ENCODE measurements at places on chromosomes 2 and 18.

DNA sequence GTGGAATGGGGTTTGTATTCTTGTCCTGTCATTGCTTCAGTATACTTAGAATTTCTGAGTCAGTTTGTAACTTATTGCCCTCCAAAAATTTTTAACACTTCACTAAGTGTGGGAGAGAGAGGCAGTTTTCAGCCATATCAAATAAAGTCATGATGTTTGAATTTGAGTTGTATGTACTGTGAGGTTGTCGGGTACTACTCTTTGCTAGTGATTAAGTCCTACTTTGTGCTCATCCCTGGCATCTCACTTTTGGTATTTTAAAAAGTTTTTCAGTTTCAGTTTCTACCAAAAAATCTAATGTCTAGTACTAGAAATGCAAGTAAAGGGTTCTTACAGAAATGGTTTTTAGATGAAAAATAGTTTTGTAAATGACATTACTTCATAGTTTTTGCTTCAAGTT is 40.7 kb downstream of the EIF5B start:
- DNase-seq, result no peak

DNA sequence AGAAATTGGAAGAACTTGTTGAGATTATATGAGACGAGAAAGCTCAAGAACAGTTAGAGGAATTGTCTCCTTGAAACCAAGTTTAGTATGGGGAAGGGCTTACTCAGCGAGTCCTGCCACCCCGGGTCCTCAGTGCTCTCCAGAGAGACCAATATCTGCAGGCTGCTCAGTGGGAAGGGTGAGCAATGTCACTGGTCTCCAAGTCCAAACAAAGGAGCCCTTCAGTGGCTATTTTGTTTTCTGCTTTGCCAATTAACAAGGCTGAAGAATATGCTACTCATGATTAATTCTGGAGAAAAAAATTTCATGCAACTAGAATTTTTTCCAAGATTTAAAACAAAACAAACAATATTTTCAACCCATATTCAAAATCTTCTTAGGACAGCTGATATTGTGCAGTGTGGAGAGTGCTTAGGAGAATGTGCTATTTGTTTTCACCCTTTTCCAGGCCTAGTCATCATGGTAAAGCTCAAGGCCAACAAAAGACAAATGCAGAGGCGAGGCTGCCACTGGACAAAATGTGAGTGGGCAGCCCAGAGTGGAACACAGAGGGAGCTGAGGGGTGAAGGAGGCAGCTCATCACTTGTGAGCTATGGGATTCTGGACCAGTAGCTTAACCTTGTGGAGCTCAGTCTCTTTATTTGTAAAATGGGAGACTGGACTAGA is 83.8 kb upstream of the TMEM17 start:
- DNase-seq, result no peak

DNA sequence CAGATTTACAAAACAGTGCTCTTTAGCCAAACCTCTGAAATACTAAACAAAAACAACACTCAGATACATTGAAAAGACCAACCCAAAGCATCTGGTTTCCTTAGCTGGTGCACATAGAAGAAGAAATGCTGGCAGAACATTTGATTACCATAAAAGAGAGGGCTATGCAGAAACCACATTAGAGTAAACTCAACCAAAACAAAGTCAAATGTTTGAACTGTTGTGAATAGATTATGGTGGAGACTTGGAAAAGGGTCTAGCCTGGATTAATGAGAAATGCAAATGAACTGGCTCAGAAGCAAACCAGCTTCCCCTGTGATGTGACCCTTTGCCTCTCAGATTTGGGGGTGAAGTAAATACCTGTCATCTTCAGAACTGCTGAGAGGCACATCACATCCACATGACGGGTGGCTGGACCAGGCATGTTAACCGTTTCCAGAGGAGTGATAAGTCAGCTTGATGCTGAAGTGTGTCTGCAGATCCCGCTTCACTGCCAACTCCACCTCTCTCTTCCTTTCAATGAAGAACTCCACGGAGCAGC is 153.0 kb downstream of the NRP2 start:
- DNase-seq, result no peak

GRCh38 chr18:44801781-44802180 is 121.1 kb downstream of the SETBP1 start:
- DNase-seq, result no peak

GRCh38 chr2:3464401-3465005 is 54.8 kb downstream of the ADI1 start:
- no peak for DNase-seq

- no peak for DNase-seq
Observed at GRCh38 chr18:51933903-51934302, 406.1 kb upstream of the DCC start.

GRCh38 chr18:48479531-48479930 is 59.3 kb upstream of the CTIF start:
- no peak for DNase-seq

DNA sequence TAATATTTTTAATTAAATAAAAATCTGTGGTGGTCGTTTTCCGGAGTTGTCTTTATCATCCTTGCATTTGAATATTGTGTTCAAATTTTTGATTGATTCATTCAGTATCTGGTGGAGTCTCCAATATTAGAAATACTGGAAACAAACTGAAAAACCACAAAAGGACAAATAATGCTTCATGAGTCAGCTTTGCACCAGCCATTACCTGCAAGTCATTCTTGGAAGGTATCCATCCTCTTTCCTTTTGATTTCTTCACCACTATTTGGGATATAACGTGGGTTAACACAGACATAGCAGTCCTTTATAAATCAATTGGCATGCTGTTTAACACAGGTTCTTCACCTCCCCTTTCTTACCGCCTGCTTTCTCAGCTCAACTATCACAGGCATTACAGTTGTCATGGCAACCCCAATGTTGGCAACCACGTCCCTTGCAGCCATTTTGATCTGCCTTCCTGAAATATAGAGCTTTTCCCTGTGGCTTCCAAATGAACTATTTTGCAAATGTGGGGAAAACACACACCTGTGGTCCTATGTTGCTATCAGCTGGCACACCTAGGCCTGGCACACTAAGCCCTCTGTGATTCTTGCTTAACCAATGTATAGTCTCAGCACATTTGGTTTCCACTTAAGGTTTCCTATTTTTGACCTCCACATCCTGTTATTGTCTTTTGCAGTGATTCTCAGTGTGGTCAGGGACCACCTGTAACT is 6.5 kb downstream of the CTLA4 start:
- DNase-seq, result no peak

- no peak for DNase-seq
Observed at GRCh38 chr2:56390644-56391043, 206.9 kb downstream of the CCDC85A start.

GRCh38 chr18:54607213-54608027 is 16.4 kb downstream of the DYNAP start:
- no peak for DNase-seq

GRCh38 chr2:46922606-46923005 is 7.0 kb upstream of the MCFD2 start:
- DNase-seq, result no peak

DNA sequence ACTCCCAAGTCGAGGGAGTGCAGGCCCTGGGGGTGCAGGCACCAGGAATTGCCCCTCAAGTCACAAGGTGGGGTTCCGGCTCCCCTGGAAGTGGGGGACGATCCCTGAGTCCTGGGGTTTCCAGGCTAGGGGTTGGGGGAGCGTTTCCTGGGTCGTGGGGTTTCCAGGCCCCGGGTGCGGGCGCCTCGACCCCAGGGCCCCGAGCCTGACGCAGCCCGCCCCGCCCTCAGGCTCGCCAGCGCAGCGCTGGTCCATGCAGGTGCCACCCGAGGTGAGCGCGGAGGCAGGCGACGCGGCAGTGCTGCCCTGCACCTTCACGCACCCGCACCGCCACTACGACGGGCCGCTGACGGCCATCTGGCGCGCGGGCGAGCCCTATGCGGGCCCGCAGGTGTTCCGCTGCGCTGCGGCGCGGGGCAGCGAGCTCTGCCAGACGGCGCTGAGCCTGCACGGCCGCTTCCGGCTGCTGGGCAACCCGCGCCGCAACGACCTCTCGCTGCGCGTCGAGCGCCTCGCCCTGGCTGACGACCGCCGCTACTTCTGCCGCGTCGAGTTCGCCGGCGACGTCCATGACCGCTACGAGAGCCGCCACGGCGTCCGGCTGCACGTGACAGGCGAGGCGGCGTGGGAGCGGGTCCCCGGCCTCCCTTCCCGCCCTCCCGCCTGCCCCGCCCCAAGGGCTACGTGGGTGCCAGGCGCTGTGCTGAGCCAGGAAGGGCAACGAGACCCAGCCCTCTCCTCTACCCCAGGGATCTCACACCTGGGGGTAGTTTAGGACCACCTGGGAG is 12.0 kb downstream of the SIGLEC15 start:
- peak; percentile 30 for DNase-seq

DNA sequence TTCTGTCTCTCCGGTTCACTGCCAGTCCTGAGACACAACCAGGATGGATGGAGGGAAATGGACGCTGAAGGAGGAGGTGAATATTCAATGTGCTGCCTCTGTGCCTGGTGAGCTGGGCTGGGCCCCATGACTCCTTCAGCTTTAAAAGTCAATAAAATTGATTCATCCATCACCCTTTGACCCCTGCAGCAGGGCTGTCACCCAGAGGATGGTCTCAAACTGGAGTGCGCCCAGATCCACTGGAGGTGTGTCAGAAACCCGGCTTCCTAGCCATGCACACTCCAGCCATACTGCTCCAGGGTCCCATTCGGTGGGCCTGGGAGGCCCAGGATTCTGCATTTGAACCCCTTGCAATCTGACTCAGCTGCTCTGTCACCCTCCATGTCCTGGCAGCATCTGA is 94.1 kb upstream of the BOD1L2 start:
- DNase-seq, result no peak

- no peak for DNase-seq
Observed at GRCh38 chr18:2982022-2982421, 30.9 kb downstream of the LPIN2 start.

GRCh38 chr2:74843899-74844298 is 10.0 kb downstream of the HK2 start:
- DNase-seq, result peak; percentile 23

DNA sequence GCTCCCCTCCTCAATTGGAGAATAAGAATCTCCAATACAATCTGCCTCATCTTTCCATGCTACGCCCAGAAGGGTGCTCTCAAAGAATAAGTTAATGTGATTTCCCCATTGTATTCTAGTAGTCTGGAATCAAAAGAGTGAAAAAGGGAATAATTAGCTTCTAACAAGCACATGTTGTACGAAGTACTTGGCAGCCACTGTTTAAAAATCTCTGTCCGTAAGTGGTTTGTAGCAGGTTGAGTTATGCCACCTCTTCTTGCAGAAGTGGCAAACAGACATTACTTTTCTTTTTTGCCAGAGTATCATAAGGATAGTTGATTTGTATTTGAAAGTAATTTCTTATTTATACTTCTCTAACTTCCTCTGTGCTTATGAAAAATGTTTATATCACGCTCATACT is 184.7 kb downstream of the CD226 start:
- no peak for DNase-seq

DNA sequence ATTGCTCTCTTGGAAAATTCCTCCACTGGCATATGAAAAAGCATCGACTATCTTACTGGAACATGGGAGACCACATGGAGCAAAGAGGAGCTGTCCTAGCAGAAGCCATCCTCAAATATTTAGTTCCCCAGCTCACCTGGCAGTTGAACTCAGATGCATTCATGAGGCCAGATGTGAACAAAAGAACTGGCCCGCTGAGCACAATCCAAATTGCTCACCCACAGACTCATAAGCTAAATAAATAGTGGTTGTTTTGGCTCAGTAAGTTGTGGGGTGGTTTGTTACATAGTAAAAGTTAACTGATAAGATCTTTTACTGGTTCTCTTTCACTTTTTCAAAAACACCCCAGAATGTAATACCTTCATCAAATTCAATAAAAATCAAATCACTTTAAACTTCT is 108.6 kb upstream of the CWC22 start:
- DNase-seq, result no peak

DNA sequence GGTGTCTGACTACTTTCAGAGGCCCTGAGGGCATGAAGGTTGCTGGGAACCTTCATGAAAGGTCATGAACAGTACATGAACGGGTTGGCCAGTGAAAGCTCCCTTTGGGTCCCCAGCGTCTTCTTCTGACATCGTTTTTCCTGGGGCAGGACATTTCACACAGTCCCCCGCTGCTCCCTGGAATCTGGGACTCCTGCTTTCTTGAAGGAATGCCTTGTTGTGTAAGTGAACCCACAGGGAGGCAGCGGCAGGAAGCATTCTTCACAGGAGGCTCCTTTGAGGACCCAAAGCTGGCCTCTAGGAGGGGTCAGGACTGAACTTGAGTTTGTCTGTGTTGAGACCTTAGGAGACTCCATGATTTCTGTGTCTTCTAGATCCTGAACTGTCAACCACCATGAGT is 144.3 kb downstream of the KCNE4 start:
- DNase-seq, result no peak

- DNase-seq, result peak; percentile 69
Observed at GRCh38 chr18:79524181-79525078, 128.7 kb downstream of the NFATC1 start.

DNA sequence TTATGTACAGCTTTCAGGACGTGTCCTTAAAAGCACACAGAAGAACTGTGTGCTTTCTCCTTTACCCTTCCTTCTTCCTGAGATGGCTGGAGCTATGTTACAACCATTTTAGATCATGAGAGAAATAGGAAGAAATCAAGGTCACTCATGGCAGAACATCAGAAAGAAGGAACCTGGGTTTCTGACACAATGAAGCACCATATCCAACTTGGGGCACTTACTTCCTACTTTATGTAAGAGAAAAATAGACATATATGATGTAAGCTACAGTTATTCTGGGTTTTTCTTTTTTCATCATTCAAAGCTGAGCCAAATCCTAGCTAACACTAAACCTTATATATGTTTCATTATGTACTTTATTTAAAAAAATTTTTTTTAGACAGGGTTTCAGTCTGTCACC is 79.5 kb downstream of the FAM161A start:
- no peak for DNase-seq

- DNase-seq, result no peak
Observed at GRCh38 chr2:100887039-100887578, 67.2 kb downstream of the NPAS2 start.

GRCh38 chr2:28129955-28130695 is 239.6 kb downstream of the BABAM2 start:
- DNase-seq, result no peak

DNA sequence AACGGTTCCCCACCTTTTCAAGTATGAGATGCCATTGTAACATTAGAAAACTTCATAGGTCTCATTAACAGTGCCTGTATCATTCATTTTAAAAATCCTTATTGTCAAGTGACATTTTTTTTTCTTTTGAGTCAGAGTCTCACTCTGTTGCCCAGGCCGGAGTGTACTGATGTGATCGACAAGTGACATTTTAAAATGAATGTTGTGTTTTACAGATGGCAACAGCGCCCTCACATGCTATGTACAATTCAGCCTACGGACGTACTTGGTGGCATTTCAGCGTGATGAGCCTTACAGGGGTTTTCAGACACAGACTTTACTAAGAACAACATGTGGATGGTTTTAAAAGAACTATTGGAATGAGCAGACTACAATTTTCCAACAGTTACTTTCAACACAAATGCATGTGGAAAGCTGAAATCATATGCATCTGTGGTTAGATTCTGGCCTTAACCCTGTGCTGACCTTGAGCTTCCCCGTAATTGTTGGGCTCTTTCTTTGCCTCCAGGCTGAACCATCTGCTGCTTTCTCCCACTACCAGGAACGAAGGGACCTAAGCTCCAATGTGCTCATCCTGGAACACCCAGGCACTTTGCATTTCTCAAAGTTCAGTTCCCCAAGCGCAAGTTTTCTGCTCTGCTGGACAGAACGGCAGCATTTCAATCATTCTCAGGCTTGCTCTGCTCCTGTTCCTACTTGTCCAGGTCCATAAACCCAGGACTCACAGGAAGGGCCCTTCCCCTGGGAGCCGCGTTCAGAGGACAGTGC is 119.9 kb upstream of the NDUFV2 start:
- no peak for DNase-seq

Data from activated naive CD4-positive, alpha-beta T cell treated with Interleukin-2 at 50 U/mL for 16 hours (primary cell).